ENCODE measurements at places on chromosomes 2 and 18.
A peak's percentile ranks its signal among the peaks of the same experiment; 100 is the strongest.

DNA sequence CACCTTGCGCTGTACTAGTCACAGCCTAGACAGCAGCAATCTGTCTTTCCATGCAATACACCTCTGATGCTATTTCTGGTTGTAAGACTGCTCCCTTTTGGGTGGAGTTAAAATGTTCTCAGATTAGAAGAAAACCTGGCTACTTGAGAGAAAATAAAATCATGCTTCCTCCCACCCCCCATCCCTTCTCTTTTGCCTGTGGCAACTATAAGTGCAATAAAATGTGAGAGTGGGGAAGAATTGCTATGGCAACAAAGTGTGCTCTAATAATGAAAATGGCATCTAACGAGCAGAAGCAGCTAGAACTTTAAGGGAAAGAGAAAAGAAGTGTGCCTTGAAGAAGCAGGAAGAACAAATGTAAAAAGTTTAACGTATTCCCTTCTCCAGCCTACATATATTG, 464.2 kb upstream of the FSHR start:
- DNase-seq = no peak

- no peak for DNase-seq
These were observed 6.6 kb downstream of the DLX2 start for GRCh38 chr2:172095905-172096625.

DNA sequence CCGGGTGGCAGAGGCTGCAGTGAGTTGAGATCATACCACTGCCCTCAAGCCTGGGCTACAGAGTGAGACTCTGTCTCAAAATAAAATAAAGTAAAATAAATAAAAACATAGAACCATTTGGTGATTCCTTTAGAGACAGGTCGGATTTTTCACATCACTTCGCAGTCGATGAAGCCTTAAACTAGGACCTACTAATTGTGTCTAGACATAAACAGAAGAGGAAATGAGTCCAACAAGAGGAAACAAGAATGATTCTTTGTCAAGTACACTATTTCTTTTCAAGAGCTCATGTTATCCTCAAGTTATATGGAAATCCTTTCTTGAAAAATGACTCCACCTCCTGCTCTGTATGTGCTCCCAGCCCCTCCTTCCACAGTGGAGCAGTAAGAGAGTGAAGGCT, 758.9 kb downstream of the DPP10 start:
- DNase-seq = no peak

GRCh38 chr2:32986480-32986879, 39.7 kb downstream of the LTBP1 start:
- DNase-seq = no peak

- DNase-seq = no peak
These were observed 44.0 kb downstream of the CIB4 start for GRCh38 chr2:26597197-26597596.

GRCh38 chr2:121128741-121129659, 156.0 kb downstream of the TFCP2L1 start:
- no peak for DNase-seq

DNA sequence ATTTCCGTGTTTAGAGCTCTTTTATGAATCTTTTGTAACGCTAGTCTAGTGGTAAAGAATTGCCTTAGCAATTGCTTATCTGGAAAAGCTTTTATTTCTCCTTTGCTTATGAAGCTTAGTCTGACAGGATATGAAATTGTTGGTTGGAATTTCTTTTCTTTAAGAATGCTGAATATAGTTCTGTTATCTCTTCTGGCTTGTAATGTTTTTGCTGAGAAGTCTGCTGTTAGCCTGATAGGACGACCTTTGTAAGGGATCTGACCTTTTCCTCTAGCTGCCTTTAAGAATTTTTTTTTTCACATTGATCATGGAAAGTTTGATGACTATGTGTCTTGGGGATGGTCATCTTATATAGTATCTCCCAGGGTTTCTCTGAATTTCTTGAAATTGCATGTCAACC, 101.1 kb downstream of the TRABD2A start:
- DNase-seq = no peak

GRCh38 chr18:62329691-62330454, 4.8 kb downstream of the TNFRSF11A start:
- DNase-seq = no peak

DNA sequence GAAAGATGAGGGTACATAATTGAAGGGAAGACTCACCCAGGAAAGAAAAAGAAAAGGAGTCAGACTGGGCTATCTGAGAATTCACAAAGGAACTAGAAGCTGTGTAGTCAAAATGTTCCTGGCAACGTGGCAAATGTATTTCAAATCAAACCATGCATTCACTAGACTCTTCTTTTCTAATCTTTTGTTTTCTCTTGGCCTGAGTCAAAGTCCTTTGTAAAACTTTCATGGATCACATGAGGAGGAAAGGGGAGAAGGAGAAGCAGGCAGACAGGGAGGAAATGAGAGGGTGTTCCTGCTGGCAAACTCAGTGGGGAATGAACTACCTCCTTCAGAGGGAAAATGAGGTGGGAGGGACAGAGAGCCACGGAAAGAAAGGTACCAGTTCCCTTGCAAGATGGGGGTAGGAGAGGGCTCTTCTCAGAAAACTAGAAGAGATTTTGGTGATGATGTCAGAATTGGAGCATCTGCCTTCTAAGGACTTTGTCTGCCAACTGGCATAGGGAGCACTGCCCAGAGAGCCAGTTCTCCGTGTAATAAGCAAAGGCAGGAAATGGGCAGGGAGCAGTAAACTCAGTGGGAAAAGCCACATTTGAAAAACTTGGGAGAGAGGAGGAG, 51.4 kb downstream of the SLC8A1 start:
- DNase-seq = no peak

DNA sequence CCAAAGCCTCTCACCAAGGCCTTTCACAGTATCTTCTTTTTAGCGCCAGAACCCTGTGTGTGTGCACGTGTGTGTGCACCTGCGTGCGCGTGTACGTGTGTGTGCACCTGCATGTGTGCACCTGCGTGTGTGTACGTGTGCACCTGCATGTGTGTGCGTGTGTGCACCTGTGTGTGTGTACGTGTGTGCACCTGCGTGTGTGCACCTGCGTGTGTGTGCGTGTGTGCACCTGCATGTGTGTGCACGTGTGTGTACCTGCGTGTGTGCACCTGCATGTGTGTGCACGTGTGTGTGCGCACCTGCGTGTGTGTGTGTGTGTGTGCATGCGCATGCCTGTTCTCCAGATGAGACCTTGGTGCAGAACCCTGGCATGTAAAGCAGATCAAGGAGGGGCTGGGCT, 131.4 kb upstream of the HDAC4 start:
- no peak for DNase-seq

DNA sequence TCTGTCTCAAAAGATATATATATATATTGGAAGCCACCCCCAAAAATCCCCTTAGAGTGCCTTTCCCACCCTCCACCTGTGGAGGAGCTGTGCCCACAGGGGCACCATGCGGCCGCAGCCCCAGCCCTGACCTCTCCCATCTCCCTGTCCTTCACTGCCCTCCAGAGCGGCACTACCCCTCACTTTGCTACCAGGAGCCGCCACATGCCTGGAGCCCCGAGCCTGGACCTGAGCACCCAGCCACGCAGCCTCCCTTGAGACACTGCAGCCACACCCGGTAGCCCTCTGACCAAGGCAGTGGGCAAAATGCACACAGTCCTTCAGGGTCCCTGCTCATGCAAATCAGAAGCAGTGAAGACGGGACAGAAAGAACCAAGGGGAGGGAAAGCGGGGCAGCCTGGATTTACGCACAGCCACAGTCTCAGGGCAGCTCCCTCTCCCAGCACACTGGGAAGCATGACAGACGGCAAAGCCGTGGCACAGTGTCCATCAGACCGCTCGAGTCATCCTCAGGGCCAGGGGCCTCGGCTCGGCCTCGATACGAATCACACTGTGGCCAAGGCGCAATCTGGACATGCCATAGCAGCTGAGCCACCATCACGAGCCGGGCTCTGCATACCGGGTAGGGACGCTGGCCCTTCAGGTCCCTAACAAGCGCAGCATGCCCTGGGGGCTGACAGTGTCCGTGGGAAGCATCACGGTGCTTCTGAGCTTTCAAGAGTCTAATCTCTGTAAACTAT, 10.1 kb downstream of the HDAC4 start:
- no peak for DNase-seq

- DNase-seq = no peak
These were observed 50.1 kb upstream of the ITM2C start for GRCh38 chr2:230814616-230815015.

DNA sequence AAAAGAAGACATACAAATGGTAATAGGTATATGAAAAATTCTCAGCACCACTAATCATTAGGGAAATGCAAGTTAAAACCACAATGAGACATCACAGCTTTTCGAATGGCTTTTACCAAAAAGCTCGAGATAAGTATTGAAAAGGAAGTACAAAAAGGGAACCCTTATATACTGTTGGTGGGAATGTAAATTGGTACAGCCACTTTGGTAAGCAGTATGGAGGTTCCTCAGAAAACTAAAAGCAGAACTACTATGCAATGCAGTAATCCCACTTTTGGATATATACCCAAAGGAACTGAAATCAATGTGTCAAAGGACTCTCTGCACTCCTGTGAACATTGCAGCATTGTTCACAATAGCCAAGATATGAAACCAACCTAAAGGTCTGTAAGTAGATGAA, 107.5 kb upstream of the SPATS2L start:
- DNase-seq = no peak

DNA sequence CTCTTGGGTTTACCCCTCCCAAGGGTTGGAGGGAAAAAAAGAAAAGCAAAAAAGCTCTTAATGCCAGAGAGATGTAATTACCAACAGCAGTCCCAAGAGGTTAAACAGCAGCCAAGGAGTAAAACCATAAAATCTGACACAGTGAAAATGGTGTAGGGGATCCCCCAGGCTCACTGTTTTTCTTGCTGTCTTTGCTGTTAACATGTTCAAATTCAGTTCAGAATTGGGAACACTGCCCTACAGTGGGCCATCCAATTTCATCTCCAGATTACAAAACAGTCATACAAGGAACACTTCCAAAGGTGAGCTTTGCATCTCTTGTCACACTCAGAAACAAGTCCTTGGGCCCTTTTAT, 54.5 kb downstream of the PLEKHM3 start:
- DNase-seq = no peak

DNA sequence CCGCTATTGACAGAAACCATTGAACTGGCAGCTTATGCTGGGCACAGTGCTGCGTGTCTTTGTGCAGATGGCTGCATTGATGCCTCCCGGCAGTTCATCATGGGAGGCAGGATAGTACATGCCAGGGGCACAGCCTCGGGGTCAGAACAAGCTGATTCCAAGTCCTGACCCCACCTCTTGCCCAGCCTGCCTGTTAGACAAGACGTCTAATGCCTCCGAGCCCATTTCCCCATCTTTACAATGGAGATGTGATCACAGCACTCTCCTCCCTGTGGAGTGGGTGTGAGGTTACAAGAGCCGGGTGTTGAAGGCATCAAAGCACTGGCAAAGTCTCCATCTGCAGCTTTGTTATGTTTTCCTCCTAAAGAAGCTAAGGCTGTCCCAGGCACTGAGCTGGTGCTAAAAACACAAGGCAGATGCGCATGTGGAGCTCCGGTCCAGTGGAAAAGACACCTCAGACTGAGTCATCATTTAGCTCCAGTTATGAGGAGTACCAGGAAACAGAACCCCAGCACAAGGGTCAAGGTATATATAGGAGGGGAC, 125.7 kb upstream of the EPAS1 start:
- peak; percentile 66 for DNase-seq

DNA sequence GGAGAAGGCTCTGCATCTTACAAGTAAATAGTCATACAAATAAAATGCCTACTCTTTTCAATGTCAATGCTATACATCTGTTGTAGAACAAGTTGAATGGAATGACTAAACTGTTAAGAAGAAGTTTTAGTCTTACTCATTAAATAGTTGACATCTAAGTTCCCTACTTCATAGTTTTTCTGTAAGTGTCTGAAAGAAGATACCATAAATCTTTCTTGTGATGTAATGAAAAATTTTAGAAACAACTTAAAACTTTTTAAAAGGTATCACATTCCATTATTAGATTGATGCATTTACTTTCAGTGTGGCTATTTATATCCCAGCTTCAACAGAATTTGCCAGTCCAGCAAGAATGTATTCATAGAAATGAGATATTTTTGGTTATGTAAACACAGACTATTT, 185.2 kb upstream of the EPC2 start:
- DNase-seq = no peak

- DNase-seq = no peak
These were observed 38.1 kb downstream of the AFTPH start for GRCh38 chr2:64562148-64562784.

GRCh38 chr2:45497355-45497754, 113.7 kb downstream of the SRBD1 start:
- DNase-seq = peak; percentile 73

- peak; percentile 43 for DNase-seq
These were observed 282 bp upstream of the PUS10 start for GRCh38 chr2:61018318-61018755.

Measured in DMS 273 treated with DMSO at 0.1 percent for 48 hours (cell line).